Esophagus muscularis mucosa (tissue), 4 donors: ENCODE measurements at places on chromosomes 2 and 18.
A peak's percentile ranks its signal among the peaks of the same experiment; 100 is the strongest.

- no peak for DNase-seq
Measured at GRCh38 chr18:46842583-46842982, 74.7 kb downstream of the PIAS2 start.

- no peak for DNase-seq
Measured at GRCh38 chr2:179268277-179268925, 3.8 kb upstream of the SESTD1 start.

DNA sequence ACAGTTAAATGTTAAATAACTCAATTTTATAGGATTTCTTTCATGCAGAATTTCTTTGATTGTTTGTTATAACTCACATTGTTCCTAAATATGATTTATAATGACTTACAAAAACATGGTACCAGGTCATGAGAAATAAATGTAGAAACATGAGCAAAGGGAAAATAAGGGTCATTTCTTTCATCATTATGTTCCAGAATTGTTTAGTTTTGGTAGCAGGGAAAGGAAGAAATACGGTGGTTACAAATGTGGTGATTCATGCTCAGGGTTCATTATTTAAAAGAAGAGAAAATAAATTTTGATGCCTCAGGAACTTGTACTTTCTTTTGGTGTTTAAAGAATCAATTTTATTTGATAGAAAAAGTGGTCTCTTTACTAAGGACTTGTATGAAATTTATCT is 4.4 kb downstream of the LYPD6B start:
- no peak for DNase-seq

DNA sequence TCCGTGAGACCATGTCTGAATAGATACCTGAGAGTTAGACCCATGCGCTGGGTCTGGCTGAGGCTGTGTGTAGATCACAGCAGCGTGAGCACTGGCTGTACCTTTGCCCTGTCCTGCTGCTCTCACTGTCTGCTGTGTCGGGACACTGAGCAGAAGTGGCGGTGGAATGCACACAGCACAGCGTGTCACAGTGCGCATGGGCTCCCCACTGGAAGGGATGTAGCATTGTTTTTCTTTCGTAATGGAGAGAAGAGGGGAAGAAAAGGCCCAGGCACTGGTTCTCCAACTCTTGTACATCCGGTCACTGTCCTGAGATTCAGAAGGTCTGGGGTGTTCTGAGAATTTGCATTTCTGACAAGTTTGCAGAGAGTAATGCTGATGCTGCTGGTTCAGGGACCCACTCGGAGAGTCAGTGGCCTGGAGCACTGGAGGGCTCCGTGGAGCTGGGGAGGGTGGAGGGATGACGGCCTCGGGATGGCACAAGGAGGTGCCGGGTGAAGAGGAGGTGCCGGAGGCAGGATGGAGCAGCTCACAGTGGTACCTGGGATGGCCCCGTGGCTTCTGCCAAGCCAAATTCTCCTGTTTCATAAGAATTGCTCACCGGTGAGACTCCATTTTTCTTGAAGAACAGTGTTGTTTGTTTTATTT is 252.8 kb downstream of the LDLRAD4 start:
- DNase-seq = no peak

GRCh38 chr18:24474406-24474805 is 14.0 kb downstream of the HRH4 start:
- DNase-seq = no peak

DNA sequence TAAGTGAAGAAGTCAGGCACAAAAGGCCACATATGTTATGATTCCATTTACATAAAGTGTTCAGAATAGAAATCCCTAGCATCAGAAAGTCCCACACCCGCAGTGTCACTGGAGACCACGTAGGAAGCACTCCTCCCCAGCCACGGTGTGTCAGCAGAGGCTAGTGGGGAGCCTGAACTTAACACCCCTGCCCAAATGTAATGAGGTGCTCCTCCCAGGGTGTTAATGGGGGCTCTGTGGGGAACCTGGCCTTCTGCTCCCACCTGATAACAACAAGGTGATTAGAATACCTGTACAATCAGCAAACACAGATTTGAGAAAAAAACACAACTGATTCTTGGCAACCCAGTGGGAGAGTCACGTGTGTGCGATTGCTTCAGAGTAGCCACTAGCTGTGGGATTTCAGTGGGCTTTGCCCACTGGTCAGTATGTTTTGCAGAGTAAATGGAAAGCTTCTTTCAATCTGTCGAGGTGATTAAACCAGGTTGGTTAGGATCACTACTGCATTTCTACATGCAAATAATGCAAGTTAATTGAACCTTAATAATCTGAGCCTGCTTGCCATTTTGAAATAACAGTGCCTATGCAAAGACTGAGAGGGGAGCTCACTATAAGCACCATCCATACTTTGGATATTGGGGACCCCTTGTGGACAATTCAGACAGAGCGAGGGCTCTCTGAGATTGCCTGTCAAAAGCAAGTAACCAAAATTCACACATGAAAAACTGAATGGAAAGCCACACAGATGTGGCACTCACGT is 20.6 kb upstream of the ATRAID start:
- DNase-seq = no peak

GRCh38 chr2:236899146-236899545 is 186.5 kb upstream of the COPS8 start:
- no peak for DNase-seq

GRCh38 chr2:75564713-75565359 is 4.1 kb upstream of the EVA1A start:
- DNase-seq = no peak

- no peak for DNase-seq
Measured at GRCh38 chr2:130830538-130830937, 6.2 kb upstream of the ARHGEF4 start.

DNA sequence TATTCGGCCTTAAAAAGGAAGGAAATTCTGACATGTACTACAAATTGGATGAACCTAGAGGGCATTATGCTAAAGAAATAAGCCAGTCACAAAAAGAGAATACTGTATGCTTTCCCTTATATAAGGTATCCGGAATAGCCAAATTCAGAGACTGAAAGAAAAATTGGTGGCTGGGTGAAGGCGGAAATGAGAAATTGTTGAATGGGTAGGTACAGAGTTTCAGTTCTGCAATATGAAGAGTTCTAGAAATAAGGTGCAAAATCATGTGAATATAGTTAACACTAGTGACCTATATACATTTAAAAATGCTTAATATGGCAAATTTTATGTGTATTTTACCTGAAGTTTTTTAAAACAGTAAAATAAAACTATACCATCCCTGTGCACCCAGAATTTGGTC is 43.1 kb downstream of the RMP24 start:
- DNase-seq = no peak

- DNase-seq = no peak
Measured at GRCh38 chr2:158464426-158465281, 7.9 kb downstream of the PKP4 start.

GRCh38 chr2:75896779-75897366 is 186.2 kb upstream of the GCFC2 start:
- DNase-seq = no peak

- no peak for DNase-seq
Measured at GRCh38 chr2:241965931-241966412, 96.4 kb downstream of the RTP5 start.

DNA sequence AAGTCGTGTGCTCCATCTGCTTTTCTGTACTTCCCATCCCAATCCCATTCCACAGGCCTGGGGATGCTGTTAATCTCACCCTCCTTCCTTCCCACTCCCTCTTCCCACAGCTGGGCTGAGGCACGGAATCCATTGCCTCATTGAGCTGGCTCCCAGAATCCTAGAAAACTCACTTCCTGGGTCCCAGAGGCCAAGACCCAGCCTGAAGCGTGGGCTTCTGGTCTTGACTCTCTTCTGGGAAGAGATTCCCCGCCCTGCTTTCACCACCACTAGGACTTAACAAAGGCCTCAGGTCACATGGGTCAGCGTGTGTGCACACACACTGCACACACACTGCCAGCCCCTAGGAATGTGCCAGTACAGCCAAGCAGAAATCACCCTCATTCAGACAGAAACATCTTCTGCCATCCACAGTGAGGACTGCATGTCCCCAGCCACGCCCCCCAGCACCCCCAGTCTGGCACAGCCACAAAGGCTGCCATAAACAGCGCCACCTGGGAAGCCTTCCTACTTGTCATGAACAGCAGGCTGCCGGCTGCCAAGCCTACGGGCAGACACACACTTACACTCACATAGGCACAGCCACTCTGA is 165.8 kb downstream of the TNS1 start:
- peak; percentile 96 for DNase-seq

DNA sequence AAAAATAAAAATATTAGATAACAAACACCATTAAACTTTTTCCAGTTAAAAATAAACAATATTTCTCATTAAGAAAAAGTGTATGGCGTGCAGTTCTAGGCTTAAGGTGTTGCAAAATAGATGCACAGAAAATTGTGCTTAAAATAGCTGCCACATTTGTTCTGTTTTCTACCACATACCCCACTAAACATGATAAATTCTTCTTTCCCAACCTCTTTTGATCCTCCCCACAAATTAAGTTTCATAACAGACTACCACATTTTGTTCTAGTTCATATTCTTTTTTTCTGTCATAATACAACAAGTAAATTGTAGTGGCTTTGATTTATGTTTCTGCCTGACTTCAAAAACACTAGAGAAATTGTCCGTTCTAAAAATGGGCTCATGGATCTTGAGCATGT is 64.5 kb downstream of the ARHGAP28 start:
- no peak for DNase-seq

DNA sequence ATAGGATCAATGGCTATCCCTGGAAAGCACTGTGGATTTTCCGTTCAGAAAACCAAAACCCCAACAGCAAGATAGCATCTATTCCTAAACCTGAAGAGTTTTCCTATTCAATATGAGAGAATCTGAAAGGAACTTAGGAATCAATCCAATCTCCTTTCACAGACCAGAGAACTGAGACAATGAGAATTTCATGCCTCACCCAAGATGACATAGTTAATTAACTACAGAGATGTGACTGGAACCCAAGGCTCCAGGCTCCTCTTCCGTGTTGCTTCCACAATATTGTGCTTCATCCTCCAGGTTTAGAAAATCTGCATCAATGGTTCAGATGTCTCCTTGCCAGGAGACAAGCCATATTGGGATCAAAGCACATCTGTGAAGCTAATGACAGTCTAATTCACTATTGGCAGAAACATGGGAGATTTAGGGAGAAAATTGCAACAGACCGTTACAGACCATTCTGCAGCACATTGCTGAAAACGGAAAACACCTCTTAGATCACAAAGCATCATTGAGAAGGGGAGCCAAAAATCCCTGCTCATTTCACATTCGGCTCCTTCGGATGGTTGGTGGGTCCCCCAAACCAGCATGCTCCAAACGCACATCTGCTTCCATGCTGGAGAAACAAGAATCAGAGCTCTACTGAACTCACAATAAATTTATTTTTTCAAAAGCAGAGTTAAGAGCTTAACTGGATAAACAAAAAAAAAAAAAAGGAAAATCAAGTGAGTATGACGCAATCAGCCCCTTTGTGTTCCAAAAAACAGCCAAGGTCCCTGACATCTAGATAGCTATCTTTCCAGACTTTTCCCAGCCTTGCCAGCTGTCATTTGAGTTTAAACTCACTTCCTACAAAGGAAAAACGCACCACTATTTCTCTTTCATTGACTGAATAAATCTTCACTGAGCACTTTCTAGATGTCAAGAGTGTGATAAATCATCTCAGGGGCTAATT is 290.3 kb downstream of the C1D start:
- no peak for DNase-seq

DNA sequence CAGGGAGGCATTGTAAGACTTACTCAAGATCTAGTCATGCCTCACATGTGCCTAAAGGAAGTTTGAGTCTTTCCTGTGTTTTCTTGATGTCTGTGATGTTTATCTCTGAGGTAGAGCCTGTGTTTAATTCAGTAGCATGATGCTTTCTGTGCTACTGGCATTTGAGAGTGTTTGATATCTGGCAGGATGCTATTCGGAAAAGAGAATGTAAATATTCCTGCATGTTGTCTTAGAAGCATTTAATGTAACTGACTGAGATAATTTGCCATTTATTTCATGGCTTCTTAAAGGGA is 58.8 kb downstream of the GREB1L start:
- DNase-seq = no peak

- peak; percentile 26 for DNase-seq
Measured at GRCh38 chr2:128585706-128586105, 267.0 kb upstream of the HS6ST1 start.

DNA sequence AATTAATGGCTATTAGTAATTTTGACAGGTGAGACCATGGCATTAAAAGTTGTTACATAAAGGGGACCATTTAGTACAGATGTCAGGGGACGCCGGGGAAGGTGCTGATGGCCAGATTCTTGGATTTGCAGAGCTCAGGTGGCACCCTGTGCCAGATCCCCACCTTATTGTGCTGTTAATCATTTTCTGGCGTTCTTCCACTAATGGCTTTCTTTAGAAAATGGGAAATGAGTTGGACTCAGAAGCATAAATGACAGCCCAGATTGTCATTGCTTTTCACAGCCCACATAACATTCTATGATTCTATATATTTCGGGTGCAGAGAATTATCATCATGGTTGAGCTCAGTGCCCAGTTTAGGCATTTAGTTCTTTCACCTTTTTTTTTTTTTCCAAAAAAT is 257.2 kb upstream of the TCF4 start:
- no peak for DNase-seq

GRCh38 chr2:177670791-177671535 is 278.4 kb downstream of the AGPS start:
- DNase-seq = no peak

DNA sequence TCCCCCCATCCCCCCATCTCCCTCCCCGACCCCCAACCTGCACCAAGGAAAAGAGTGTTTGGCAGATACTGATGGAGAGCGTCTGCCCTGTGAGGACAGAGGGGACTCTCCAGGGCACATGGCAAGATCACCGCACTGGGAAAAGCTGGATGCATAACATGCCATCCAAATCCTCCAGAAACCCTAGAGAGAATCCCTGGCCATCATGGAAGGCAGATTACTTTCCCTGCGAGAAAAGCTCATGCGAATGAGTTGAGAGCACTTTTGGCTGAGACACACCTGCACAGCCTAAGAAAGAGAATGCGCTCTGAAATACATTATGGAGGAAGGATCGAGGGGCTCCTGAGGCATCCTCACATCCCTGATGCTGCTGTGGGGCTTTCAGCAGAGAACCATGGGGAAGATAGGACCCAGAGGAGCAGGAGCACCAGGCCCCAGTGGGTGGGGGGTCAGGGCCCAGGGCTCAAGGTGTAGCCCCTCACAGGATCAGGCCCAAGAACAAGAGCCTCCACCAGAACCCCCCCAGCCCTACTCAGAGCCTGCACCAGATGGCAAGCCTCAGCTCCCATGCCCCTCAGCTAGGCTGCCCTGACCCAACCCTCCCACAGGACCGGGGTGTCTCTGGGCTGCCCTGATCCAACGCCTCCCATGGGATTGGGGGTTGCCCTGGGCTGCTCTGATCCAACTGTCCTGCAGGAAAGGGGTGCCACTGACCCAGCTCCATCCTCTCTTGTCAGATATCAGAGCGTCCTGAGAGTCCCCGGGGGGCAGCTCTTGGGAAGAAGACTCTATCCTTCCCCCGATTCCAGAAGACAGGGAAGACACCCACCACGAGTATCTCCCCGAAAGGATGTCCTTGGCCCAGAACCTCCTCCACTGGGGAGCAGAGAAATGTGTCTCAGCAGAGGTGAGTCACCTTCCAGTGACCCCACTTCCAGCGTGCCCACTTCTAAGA is 153.4 kb downstream of the NDUFA10 start:
- peak; percentile 79 for DNase-seq
